ENCODE measurements at places on chromosomes 4 and X.

GRCh38 chrX:68503836-68504636 lies 5.2 kb downstream of the YIPF6 start:
- DNase-seq: no peak

GRCh38 chr4:70298051-70298450 lies 36.7 kb upstream of the CABS1 start:
- DNase-seq: no peak

DNA sequence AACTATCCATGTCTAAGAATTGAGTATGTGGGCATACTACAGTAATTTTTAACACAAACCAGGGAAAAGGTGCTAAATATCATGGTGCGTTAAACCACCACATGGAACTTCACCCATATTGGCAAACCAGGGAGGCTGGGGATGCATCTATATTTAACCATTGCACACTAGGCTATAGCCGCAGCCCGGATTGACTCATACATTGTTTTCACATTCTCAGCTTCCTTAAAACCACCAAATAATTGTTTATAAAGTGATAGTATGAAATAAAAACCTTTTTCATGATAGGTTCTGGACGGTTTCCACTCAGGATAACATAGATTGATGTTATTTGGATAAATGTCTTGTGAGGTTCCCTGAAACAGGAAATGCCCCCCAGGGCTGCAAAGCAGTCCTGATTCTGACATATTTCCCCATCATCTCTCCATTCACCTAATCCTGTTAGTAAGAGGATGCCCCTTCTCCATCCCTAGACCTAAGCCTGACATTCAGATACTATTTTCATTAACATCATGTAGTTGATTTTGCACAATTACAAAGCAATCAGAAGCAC lies 7.9 kb downstream of the COL25A1 start:
- DNase-seq: no peak

GRCh38 chrX:6446582-6446981 lies 88.3 kb downstream of the VCX3A start:
- no peak for DNase-seq

DNA sequence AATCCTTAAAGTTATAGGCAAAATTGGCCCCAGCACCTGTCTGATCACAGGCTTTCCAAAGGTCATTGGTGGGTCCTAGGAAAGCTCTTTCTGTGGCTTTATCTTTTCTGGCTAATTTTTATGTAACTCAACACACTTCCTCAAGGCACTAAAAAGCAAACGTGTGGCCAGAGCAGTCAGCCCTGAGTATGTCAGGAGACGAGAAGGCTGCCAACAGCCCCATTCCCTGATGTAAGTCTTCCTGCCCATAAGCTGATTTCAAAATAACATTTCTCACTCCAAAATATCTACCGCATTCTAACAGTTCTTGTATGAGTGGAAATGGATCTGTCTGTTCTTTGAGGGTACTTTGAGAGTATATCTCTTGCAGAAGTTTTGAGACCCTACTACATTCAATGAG lies 25.5 kb upstream of the FUNDC1 start:
- DNase-seq: no peak

GRCh38 chr4:140163029-140163810 lies 9.2 kb upstream of the MAML3 start:
- no peak for DNase-seq

GRCh38 chr4:76457885-76458284 lies 22.9 kb downstream of the SHROOM3 start:
- no peak for DNase-seq

GRCh38 chr4:139624441-139625092 lies 41.1 kb upstream of the MGST2 start:
- no peak for DNase-seq

DNA sequence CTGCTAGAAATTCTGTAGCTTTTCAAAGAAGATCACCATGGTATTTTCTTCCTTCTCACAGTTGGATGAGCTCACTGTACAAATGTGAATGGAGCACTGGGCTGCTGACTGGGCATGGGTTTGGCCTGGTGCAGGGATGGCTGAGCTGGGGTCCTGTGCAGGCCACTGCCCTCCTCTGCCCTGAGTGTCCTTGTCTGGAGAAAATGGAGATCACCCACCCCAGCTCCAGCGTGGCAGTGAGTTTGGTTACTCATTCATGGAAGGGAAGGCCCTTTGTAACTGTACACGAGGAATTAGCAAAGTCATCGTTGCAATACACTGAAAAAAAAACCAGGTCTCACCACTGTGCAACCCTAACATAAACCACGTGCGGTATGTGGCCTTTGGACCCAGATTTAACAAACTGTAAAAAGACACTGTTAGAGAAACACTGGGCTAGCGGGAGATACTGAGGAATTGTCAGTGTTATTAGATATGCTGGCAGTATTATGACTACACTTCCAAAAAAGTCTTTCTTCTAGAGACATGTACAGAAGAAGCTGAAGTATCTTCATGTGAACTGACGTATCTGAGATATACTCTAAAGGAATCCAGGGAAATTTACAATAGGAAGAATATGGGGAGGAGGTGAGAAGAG lies 16.1 kb upstream of the TBC1D14 start:
- DNase-seq: no peak

GRCh38 chr4:176274441-176274840 lies 5.4 kb upstream of the ASB5 start:
- DNase-seq: no peak

DNA sequence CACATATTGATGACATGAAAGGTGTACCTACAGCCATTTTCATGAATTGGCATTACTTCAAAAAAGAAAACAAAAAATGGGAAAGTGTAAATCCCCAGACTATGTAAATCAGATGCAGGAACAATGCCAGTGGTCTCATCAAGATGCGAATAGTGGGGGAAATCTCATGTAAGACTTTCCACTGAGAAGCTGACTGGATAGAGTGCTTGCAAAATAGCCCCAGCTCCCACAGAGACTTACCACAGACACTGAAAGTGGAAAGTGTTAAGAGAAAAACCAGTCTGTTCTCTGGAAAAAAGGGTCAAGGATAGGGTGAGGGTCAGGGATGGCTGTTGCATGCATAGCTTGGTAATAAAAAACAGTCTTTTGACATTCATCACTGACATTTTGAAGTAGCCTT lies 73.2 kb upstream of the ARMCX2 start:
- DNase-seq: no peak

DNA sequence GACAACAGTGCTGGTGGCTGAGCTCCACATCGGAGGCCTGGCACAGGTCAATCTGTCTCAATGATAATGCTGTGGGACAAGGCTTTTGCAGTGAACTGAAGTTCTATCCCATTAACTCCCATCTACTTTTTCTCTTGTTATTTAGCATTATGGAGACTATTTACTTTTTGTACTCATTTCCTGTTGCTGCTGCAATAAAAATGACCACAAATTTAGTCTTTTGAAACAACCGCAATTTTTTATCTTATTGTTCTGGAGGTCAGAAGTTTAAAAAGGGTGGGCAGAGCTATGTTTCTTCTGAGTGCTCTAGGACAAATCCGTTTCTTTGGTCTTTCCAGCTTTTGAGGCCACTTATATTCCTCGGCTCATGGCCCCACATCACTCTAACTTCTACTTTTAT lies 111.0 kb upstream of the PITX2 start:
- no peak for DNase-seq

DNA sequence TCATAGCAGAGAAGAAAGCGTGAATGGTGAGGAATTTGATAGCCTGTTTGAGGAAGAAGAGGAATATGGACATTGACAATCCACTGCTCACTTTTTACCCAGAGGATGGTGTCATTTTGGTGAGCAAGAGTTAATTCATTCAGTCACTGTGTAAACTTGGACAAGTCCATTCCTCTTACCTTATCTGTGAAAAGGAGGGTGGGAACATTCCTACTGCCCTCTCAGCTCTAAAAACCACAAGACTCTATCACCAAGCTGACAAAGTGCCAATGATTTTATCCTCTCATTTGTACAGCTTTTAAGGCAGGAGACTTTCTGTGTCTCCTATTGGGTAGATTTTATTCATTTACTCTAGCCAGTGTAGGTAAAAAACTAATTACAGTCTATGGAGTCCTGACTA lies 103.8 kb downstream of the LUZP4 start:
- DNase-seq: no peak

GRCh38 chrX:41779941-41780340 lies 56.0 kb downstream of the GPR82 start:
- DNase-seq: no peak

DNA sequence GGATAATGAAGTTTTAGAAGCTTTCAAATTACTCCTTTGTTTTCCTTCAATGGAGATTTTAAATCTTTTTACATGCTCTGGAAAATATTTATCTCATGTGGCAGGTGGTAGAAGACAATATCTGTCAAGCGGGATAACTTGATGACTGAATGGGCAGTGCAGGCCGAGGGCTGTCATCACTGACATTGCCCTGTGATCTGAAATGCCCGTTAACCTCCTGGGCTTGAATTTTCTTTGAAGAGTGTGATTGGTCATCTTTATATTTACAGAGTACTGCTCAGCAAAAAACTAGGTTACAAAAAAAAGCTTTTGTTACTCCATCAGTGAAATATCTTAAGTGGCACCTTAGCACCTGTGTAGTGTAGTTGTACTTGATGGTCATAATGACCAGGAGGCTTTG lies 147.5 kb downstream of the GATB start:
- no peak for DNase-seq

GRCh38 chrX:94058728-94059382 lies 384.8 kb downstream of the FAM133A start:
- peak; percentile 45 for DNase-seq

DNA sequence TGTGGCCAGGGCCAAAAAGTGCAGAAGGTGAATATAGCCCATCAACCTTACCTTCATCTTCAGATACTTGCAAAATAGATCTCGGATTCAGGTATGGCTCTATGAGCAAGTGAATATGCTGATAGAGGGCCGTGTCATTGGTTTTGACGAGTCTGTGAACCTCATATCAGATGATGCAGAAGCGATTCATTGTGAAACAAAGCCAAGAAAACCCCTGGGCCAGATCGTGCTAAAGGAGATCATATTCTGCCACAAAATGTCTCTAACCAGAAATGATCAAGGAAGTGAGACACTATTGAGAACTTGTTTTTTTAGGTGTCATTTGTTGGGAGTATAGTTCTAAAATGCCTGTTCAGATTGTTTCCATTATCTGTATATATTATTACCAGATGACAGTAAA lies 48.3 kb downstream of the PDK3 start:
- no peak for DNase-seq

- no peak for DNase-seq
Measured at GRCh38 chrX:133307094-133307493, 88.9 kb upstream of the TFDP3 start.

- no peak for DNase-seq
Measured at GRCh38 chr4:135282676-135283075, 1081.1 kb upstream of the PABPC4L start.

DNA sequence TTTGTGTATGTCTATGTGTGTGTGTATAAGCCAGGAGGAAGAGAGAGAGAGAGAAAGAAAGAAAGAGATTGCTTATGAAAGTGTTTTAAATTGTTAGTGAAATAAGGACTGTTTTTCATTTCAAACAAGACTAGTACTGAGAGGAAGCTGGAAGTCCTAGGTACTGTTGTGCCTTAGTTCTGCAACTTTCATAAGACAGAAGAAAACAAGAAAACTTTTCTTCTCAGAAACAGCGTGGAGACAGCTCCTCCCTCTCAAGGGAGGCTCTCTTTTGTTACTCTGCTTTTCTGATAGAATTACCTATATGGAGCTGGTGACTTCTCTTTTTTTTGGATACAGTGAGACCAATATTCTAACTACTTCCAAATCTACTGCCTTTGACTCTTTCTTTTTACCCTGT lies 62.5 kb downstream of the BANK1 start:
- DNase-seq: no peak

DNA sequence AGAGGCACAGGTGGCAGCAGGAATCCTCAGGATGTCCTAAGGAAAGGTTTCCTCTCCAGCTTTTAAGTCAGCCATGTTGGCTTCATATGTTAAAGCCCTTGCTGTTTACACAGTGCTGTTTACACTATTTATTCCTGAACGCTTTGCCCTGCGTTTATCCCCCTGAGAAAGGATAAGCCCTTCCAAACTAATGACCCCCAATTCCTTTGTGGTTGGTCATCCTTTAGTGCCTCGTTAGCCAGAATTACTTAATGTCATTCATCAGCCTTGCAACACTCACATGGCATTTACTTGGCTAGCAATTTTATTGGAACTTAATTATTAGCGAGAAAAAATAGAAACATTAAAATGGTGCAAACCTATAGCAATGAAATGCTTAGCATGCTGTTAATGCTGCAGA lies 23.8 kb downstream of the VCX2 start:
- DNase-seq: no peak

- DNase-seq: no peak
Measured at GRCh38 chrX:77814210-77814609, 28.2 kb upstream of the ATRX start.

DNA sequence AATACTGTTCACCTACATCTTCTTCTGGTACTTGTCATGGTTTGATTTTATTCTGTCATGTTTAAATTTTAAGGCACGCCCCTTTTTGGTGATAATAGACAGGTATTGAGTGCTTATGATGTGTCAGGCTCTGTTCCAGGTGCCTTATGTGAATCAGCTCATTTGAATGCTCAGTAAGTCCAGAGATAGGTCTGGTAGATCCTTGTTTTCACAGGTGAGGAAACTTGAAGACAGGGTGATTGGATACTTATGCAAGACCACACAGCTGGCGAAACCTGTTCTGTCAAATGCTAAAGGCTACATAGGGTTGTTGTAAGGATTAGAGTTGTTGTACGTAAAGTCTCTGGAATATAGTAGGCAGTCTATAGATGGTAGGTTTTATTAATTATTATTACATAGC lies 9.6 kb upstream of the SLC25A14 start:
- DNase-seq: no peak

DNA sequence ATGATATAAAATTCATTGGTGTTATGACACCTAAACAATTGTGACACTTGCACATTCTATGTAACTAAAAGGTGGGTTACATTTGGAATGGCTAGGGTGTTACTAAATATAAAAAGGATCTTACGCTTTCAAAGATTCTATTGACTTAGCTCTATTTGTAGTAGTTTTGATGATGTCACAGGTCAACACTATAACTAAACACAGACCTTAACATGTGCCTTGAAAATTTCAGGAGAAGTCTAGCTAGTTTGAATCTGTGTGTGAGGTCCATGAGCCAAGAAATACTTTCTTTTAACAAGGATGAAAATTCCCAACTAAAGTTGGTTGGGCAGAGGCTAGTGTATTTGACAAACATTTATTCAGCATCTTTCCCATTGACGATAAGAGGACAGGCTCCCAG lies 298.0 kb downstream of the GPAT3 start:
- DNase-seq: no peak

DNA sequence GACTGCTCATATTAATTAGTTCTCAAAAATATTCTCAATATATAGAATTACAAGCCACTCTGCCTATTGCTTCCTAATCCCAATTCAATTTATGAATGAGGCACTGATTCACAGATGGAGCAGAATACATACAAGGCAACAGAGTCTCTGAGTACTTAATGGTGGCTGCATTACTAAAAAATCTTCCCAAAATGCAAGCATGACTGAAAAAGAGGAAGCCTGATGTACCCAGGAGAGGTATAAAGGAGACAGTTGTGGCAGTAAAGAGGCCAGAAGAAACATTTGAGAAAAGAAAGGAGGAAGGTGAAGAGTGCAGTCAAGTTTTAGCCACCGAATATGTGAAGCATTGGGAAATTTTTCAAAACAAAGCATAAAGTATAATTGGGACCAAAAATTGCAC lies 163.2 kb upstream of the INTU start:
- DNase-seq: no peak

Data from NCI-H2081 (cell line).